NB4 (cell line): ENCODE measurements at places on chromosomes 12 and 14.

GRCh38 chr12:6285532-6286306 lies 24.8 kb upstream of the PLEKHG6 start:
- no peak for DNase-seq

DNA sequence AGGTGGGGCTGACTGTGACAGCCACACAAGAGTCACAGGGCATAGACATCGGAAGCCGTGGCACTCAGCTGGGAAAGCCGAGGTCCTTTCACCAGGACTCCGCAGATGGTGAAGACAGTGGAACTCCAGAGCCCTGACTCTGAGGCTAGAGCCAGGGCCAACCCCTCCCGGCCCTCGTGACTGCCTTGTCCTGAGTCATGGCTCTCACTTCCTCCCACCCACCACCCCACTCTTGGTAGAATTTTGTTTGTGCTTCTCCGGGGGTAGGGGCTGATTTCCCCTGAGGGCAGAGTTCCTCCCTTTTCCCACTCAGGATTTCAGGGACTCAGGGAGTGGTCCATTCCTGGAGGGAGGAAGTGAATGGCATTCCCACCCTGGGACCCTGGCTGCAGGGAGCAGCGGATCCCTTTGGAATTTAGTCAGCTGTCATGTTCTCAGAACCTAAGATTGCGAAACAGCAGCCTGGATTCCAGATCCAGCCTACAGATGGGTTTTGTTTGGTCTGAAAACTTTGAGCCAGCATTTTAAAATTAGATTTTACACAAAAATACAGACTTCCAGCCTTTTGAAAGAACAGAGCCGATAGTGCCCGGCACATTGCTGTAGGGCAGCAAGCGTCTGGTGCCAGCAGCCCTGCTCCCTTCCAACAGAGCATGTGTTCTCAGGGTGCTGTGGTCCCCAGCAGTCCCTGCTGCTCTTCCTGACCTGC lies 50.7 kb downstream of the TPCN1 start:
- peak; percentile 71 for DNase-seq

- no peak for DNase-seq
These were observed 26.5 kb upstream of the RCOR1 start for GRCh38 chr14:102565959-102566358.

- no peak for DNase-seq
These were observed at the start of gene RASSF9 for GRCh38 chr12:85836197-85837090. RASSF9 (minus strand) TSS chr12:85836409; CDS start chr12:85836201, 208 bp downstream.

DNA sequence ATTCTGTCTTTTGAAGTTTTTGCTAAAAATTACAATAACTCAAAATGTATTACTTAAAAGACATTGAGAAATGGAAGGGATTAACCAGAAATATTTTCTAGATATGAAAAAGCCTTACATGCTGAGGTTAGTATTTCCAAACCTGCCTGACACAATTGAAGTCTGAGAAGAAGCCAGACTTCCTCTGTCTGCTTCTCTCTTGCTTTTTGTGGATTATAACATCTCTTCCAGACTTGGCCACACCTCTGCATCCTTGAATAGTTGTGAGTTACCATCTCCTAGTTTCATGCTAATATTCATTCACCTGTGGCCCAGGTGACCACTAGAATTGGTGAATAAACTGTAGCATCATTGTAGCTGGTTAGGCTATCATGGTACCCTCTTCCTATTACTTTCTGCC lies 497.6 kb downstream of the SLC16A7 start:
- no peak for DNase-seq

GRCh38 chr12:47087088-47087688 lies 7.4 kb upstream of the AMIGO2 start:
- no peak for DNase-seq

GRCh38 chr12:54392485-54393206 lies 8.1 kb upstream of the ZNF385A start:
- DNase-seq = no peak

- DNase-seq = peak; percentile 31
These were observed 31.5 kb upstream of the BHLHE41 start for GRCh38 chr12:26156201-26156871.

DNA sequence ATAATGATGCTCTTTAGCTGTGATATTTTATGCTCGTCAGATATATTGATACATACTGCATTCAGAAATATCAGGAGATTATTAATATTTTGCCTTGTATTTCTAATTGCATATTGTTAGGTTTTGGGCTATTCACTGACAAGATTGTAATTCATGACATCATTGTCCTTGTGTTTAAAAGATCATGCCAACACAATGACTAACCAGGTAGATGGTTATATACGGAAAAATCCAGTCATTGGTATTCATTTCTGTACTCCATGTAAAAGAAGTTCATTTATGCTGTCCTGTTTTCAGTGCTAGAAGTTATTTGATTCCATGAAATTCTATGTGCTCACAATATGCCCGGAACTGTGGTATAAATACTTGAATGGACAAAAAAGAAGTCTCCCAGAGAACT lies 107.5 kb downstream of the KITLG start:
- no peak for DNase-seq

DNA sequence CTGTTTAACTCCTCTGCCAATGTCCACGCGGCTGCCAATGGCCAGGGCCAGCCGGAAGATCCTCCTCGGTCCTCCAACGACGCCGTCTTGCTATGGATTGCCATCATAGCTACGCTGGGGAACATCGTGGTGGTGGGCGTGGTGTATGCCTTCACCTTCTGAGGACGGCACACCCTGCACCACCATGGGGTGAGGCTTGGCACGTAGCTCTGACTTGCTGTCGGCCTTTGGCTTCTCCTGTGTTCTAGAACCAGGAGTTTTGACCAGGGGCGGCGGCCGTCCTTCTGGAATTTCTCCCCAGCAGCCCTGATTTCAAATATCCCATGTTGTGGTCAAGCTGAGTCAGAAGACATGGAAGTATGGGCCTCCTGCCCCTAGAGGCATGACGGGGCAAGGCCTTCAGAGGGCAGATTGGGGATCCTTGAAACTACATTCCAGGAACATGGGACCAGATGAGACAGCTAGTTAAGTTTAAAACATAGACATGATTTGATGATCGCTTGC lies 47.5 kb downstream of the C14orf132 start:
- no peak for DNase-seq

DNA sequence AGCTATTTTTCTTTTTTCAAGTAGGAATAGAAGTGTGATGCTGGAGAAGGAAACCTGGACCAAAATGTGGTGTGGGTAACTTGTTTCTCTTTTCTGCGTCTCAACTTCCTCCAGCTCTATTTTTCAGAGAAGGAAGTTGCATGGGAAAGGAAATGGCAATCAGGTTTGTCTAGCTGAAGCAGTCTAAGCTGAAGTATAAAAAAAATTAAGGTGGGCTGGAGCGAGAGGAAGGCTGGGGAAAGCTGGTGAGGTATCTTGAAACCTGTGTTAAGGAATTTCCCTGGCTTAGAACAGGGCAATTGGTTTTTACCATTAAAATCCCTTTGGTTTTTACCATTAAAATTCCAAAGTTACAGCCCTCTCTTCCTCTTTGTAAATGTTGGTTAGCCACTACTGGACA lies 34.2 kb upstream of the NINJ2 start:
- DNase-seq = no peak

DNA sequence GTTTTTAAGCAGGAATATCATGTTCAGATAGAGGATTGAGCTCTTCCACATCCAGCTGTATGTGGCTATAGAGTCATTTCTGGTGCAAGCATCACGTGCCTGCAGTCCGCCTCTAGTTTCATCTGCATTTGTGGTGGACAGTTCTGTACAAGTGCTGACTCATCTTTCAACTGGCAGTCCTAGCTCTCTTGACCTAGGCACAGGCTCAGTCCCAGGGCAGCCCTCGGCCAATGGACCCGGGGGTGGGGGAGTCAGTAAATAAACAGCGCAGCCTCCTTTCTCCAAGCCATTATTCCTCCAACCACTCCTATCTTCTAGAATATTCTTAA lies 41.8 kb upstream of the FRMD6 start:
- DNase-seq = peak; percentile 29

GRCh38 chr12:10505620-10506019 lies at the start of gene EIF2S3B:
EIF2S3B (plus strand) TSS chr12:10505890; CDS start chr12:10505903, 13 bp downstream.
- DNase-seq = no peak

- peak; percentile 94 for DNase-seq
These were observed at the start of gene EVL for GRCh38 chr14:100065111-100065871. EVL (plus strand) TSS chr14:100065422; CDS start chr14:100065501, 79 bp downstream.

DNA sequence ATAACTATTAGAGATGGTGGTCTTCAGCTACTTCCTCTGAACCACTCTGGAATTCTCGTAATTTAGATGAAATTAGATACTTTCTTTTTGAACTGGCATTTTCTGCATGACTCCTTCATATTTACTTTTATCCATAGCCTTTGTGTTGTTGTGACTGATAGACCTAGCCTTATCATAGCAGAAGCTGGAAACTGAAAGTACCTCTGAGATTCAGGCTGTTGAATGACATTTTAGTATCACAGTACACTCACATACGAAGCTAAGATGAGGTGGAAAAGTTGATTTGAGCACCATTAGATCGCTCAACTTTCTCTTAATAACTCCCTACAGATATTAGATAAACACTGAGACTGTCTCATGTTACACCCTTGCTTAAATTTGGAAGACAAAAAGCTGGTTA lies 525.1 kb upstream of the FBXO33 start:
- DNase-seq = no peak

DNA sequence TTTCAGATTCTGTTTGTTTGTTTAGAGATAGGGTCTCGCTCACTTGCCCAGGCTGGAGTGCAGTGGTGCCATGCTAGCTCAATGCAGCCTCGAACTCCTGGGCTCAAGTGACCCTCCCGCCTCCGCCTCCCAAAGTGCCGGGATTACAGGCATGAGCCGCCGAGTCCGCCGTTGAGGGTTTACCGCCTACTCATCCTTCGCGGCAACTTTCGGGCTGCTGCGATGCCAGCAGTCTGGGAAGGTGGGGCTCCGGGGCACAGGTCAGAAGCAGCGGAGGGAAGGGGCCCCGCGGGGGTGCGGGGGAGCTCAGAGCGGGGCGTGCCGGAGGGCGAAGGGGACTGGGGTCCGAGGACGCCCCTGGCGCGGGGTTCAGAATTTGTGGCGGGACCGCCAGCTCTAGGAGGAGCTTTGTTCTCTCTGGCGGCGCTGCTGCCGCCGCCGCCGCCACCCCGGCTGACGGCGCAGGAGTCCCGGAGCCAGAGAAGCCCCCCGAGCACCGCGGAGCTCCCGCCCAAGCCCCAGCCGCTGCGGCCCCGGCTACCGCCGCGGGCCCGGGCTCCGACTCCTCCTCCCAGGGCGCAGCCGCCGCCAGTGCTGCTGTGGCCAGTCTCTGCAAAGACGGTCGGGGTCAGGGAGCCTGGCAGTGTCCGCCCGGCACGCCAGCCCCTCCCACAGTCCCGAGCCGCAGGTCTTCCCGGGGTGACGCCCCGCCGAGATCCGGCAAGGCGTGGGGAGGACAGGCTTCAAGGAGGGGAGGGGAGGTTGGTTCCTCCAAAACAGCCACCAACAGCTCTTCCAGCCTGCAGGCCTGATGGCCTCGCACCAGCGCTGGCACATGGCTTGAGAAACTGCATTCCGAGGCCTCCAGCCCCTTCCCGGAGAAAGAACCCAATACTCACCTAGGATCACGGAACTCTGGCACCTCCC lies 10.9 kb upstream of the KRT77 start:
- DNase-seq = no peak

DNA sequence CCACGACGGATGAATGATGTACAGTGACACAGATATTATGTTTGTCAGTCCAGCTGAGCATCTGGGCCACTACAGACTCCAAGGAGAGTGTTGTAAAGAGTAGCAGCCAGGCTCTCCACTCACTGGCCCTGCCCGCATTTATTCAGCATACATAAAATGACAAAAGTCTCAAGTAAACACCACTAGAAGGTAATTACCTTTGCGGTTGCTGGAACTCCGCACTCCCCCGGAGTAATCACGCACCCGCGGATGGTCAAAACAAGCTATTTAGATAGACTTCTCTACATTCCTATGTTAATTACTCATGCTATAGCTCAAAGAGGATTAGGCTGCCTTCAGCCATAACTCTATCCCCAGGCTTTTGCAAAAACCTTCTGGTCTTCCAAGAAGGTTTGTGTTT lies 18.8 kb upstream of the STRAP start:
- no peak for DNase-seq

DNA sequence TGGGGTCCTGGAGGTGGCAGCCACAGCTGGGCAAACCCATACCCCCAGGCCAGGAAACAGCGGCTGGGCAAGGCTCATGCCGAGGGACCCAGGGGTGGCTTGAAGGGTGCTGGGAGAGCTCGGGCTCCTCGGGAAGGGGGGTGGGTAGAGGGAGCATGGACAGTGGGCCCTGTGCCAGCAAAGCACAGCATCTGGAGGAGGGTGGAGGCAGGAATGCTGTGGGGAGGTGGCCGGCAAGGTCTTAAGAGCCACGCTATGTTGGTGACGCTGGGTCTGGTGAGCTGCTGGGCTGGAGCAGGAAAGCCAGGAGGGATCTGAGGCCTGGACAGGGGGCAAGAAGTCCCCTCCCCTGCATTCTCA lies 48.2 kb upstream of the DLK1 start:
- no peak for DNase-seq

- DNase-seq = no peak
These were observed 73.4 kb upstream of the DDHD1 start for GRCh38 chr14:53226553-53226952.

- DNase-seq = no peak
These were observed 151.8 kb upstream of the GARIN6 start for GRCh38 chr12:99495799-99496198.

DNA sequence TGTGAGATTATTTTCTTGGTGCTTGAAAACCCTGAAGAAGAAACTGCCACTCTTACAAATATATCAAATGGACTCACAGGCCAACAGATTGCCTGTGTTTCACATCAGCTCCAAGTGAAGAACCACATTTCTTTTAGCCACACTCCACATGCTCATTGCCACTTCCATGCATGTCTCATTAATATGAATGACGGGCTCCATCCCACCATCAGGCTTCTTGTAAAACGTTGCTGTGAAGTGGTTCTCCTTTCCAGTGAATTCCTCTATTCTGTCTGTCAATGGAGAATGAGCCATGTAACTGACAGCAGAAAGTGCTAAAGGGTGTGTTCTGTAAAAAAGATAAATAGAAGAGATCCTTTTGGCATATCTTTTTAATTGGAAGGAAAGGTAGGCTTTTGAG lies 188.2 kb upstream of the RMST start:
- no peak for DNase-seq

DNA sequence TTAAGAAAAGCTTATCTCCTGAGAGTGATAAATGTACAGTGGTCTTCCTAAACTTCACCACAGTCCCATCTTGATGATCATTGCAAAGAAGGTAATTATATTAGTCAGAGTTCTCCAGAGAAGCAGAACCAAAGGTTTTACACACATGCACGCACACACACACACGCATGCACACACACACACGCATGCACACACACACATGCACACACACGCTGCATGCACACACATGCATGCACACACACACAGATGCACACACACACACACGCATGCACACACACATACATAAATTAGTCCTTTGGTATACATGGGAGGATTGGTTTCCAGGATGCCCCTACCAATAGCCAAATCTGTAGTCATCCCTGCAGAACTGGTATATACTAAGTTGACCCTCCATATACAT lies 580 bp downstream of the OR4E2 start:
- DNase-seq = no peak

DNA sequence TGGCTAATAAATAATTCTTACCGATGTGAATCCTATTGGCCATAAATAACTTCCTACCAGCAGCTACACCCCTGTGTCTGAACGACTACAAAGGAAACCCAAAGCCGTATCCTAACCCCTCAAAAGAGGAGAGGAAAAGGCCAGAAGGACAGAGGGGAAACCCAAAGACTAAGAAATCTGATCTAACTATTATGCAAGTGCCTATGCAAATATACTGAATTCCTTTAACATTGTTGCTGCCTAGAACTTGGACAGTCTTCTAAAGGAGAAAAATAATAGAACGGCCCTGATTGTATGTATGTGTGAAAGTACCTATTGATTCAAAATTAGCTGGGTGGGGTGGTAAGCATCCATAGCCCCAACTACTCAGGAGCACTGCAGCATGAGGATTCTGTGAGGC lies 997 bp downstream of the PLEKHG7 start:
- no peak for DNase-seq
